Karpas-422 (cell line): ENCODE measurements at places on chromosomes 4 and X. TPM values are rescaled to one million over a fixed set of nuclear protein-coding genes. Genes with fewer than 3 reads are reported as not detected.

Gene SCD5
- 14.0 and 14.9 TPM in 2 replicates for total RNA-seq

Gene RAB39B
- total RNA-seq, result 9.7 and 14.3 TPM in 2 replicates

Gene CT47B1
- total RNA-seq, result not detected in 2 replicates

Gene SLC16A2
- 0.79 TPM in 1 of 2 replicates, not detected in the other for total RNA-seq

Gene PPEF1
- not detected in 2 replicates for total RNA-seq

Gene MND1
- total RNA-seq, result 46.9 and 47.1 TPM in 2 replicates

Gene CNGA1
- total RNA-seq, result not detected in 2 replicates

Gene FRG2
- total RNA-seq, result not detected in 2 replicates

Gene AKAP14
- total RNA-seq, result not detected in 2 replicates

Gene TSPAN6
- not detected in 2 replicates for total RNA-seq

Gene CFP
- 0.11 and 0.54 TPM in 2 replicates for total RNA-seq

Gene ZNF518B
- 29.7 and 76.6 TPM in 2 replicates for total RNA-seq

DNA sequence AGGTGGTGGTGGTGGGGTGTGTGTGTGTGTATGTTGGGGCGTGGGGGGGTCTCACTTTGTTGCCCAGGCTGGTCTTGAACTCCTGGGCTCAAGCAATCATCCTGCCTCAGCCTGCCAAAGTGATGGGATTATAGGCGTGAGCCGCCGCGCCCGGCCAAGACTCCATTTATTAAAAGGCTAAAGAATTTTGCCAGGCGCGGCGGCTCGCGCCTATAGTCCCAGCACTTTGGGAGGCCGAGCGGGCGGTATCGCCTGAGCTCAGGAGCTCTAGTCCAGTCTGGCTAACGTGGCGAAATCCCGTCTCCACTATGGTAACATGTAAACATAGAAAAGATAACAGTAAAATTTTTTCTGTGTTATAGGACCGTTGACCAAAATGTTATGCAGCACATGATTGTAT, 3.7 kb upstream of the UBA1 start:
- no peak for DNase-seq

GRCh38 chr4:169582706-169583105, 29.7 kb downstream of the NEK1 start:
- DNase-seq, result no peak

DNA sequence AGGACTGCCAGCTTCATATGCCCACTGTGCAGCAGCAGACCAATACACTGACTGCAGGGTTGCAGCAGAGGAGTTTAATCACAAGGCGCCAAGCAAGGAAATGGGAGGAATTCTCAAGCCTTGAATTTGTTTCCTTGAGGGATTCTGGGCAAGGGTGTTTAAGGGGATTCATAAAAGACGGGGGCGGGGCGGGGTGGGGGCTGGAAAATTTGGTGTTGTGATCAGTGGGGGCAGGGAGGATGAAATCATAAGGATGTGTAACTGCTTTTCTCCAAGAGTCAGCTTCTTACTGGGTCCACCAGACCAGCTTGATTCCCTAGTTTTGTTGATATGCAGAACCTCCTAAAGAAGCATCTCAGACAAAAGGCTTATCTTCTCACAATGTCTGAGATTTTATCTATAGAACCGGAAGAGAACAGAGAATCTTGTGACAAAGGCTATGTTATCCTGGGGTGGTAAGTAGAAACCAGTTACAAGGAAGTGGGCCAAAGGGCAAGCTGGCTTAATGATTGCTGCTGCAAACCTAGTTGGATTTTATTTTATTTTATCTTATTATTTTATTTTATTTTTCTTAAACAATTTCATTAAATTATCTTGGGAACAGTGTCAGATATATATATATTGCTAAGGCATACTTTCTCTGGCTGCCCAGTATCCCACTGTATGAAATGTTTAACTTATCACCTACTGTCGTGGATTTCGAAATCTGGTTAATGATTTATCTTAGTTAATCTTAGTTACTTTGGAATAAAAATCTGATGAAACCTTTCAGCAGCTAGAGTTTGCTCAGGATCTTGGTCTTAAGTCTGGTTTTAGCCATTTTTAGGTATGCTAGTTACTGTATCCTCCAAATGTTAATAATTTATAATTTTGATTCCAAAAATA, 276.4 kb downstream of the RPA4 start:
- no peak for DNase-seq

- no peak for DNase-seq
Observed at GRCh38 chr4:108346818-108347210, 178.1 kb upstream of the LEF1 start.

DNA sequence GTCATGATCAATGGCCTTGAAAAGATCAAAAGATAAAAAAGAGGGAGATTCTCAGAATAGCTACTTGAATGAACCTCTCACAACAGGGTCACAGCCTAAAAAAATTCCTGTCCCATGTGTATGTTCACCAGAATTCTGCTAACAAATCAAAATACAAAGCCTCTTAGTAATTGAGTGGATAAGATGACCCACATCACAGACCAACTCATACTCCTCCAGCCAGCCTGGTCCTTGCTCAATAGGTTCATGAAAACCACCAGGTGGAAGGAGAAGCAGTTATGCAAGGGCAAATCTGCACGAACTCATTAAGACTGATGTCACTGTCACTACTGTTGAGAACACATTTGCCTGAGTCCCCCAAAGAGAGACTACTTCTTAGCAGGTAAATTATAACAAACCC, 21.5 kb downstream of the WDFY3 start:
- DNase-seq, result no peak

DNA sequence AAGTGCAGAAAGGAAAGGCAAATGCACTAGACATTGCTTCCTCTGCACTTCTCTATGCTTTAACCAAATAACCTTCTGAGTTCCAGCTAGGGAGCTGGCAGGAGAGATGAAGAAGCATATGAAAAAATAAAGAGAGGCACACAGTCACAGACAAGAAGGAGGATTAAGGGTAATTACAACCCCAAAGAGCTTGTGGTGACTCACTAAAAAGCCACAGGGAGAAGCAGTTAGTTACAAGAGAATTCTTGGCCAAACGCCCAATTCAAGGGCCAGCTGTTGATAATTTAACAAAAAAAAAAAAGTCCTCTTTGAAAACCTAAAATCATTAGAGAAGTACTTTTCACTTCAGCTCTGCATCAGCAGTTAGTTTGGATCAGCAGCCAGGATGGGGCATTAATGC, 478.0 kb downstream of the KCNIP4 start:
- DNase-seq, result no peak

GRCh38 chr4:174591243-174592021, 69.1 kb upstream of the HPGD start:
- no peak for DNase-seq

- DNase-seq, result no peak
Observed at GRCh38 chr4:168615294-168616065, 118.6 kb downstream of the PALLD start.

DNA sequence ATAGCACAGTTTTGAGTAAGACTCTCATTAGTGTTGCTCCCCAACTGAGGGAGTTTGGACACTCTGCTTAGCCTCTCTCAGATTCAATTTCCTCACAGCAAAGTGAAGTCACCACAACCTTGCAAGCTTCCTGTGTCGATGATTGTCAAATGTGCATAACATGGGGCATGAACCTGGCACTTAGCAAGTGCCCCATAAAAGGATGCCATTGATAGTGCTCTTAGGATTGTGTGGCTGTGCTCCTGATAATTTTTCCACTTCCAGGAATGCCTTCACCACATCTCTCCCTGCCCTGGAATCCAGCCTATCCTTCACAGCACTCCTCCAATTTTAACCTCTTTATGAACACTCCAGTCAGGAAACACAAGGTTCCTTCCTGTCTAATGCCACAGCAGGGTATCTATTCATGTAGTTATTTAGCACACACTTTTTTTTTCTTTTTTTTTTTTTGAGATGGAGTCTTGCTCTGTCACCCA, 309.4 kb downstream of the PPP3CA start:
- no peak for DNase-seq

DNA sequence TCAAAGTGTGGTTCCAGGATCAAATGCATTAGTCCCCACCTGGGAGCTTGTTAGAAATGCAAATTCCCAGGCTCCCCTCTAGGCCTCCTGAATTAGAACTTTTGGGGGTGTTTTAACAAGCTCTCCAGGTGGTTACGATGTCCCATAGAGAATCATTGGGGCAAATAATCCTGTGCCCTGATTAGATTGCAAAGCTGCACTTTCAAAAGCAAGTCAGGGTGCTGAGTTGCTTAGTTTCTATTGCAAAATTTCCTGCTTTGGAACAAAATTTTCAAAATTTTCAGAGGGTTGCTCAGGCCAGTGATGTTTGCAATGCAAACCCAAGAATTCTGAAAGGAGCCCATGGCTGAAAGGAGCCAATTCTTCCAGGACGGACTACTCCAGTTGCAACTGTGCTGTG, 71.0 kb downstream of the MGST2 start:
- DNase-seq, result peak; percentile 80

DNA sequence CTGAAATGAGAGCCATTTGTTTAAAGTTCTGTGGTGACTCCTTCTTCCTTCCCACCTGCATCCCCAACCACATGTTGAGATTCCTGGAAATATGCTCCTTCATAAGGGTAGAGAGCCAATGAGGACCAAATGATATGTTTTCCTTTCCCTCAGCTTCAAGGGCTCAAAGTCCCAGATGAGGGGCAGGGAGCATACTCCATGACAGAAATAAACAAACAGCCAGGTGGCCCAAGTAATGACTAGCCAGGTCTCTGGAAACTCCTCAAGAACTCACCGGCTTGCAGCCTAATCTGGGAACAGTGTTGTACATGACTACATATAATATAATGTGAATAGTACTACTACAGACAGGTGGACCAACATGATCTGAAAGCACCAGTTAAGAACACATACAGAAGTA, 392.3 kb downstream of the PACRGL start:
- DNase-seq, result no peak

GRCh38 chrX:39157006-39157405, 355.7 kb downstream of the MID1IP1 start:
- no peak for DNase-seq

DNA sequence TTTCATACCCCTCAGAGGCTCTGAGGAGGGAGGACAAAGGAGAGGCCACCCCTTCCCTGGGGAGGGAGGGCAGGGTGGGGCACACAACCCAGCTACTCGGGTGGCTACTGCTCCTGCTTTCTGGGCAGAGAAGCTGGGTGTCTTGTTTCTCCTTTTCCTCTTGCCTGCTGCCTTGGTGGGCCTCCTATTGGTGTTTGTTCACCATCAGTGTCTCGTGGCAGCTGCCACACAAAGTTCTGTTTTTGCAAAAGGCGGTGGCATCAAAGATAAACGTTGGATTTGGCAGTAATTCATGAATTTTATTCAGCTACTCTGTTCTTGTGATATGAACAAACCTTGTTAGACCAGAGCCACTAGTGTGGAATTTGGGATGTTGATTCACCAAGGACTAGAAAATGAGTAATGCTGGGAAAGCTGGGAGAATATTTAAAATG, 153.0 kb upstream of the SCML1 start:
- DNase-seq, result no peak

DNA sequence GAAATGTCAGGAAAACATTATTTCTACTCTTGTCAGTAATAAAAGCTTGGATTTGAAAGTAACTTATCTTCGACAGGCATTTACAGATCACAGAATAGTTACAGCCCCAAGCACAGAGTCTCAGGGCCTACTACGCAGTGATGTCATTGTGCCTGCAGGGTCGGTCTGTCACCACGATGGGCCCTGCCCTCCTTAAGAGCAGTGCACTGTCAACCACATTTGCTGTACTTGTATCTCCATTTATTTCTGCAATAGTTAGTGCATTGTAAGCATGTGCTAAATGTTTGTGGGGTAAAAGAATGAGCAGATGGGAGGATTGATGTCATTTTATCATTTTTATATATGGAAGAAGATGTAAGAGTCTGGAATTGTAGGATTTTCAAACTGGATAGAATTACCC, 13.6 kb upstream of the CCKAR start:
- DNase-seq, result no peak

GRCh38 chrX:15946783-15947580, 92.4 kb upstream of the AP1S2 start:
- no peak for DNase-seq

GRCh38 chr4:25872851-25873631, 10.3 kb upstream of the SEL1L3 start:
- peak; percentile 73 for DNase-seq

DNA sequence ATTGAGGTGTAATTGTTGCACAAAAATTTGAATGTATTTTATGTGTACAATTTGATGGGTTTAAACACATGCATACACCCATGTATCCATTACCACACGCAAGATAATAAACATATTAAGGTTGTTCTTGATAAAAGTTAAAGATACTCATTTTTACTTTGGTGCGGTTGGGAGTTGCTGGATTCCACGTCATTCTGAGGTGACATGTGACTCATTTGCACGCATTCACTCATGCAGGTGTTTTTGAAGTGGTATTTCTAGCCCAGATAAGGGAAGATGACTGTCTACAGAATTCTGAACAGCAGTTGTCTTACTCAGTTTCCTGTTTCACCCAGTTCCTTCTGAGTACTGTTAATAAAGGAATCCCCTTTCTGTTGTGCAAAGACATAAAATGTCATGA, 142.0 kb downstream of the RTL3 start:
- DNase-seq, result no peak

- DNase-seq, result no peak
Observed at GRCh38 chrX:113370006-113370405, 529.4 kb upstream of the AMOT start.

- DNase-seq, result no peak
Observed at GRCh38 chrX:9788911-9789310, 2.7 kb downstream of the SHROOM2 start.

DNA sequence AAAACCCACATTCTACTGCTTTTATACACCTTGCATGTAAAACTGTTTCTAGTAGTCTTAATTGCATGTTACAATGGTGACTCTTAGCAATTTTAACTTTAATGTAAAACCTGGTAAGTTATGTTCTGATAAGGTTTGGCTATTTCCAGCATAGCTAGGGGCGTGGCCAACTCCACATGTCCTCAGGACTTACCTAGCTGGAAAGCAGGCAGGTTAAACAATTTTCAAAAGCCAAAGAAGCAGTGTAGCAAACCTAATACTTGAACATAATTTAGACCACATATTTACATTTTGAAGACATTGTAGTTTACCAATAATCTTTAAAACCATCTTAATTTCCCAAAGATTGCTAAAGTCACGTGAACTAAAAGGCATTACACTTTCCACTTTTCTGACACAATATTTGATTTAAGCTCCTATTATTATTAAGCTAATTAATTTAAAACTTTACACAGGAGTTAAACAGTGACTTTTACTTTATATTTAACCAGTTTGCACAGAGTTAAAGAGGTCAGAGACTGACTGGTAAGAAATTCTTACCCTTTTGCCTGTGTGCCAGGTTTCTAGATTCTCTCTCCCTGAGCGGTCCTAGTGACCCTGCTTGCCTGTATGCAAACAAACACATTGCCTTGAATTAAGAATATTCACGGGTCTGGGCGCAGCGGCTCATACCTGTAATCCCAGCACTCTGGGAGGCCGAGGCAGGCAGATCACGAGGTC, 88.2 kb downstream of the GLUD2 start:
- DNase-seq, result no peak

GRCh38 chrX:24148121-24148520, 1.4 kb upstream of the ZFX start:
- peak; percentile 65 for DNase-seq

GRCh38 chr4:123104310-123105025, 182.1 kb upstream of the NUDT6 start:
- no peak for DNase-seq

DNA sequence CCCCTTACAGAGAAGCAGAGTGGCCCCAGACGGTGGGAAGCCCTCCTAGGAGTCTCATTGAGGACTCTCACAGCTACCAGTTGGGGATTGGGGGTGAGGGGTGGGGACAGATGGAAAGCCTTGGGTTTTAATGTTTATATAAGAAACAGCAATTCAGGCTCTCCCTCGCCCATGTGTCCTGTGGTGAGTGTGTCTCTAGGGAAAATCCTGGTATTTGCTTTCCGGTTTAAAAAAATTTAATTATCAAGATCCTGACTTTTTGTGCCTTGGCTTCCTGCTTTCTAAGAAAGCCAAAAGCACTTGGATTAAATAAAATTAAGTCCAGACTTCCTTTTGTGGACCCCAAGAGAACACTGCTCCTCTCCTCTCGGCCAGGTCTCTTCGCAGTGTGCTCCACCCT, 93.8 kb downstream of the SOWAHB start:
- no peak for DNase-seq
